ENCODE measurements at places on chromosomes 7 and 10. TPM values are rescaled to one million over a fixed set of nuclear protein-coding genes. Genes with fewer than 3 reads are reported as not detected.

NME8 gene
- total RNA-seq: 1.5 TPM

GRCh38 chr7:44145969-44146911, 5.1 kb upstream of the MYL7 start:
- peak; percentile 29 for DNase-seq

GRCh38 chr10:6563075-6563474, 17.0 kb downstream of the PRKCQ start:
- no peak for DNase-seq

DNA sequence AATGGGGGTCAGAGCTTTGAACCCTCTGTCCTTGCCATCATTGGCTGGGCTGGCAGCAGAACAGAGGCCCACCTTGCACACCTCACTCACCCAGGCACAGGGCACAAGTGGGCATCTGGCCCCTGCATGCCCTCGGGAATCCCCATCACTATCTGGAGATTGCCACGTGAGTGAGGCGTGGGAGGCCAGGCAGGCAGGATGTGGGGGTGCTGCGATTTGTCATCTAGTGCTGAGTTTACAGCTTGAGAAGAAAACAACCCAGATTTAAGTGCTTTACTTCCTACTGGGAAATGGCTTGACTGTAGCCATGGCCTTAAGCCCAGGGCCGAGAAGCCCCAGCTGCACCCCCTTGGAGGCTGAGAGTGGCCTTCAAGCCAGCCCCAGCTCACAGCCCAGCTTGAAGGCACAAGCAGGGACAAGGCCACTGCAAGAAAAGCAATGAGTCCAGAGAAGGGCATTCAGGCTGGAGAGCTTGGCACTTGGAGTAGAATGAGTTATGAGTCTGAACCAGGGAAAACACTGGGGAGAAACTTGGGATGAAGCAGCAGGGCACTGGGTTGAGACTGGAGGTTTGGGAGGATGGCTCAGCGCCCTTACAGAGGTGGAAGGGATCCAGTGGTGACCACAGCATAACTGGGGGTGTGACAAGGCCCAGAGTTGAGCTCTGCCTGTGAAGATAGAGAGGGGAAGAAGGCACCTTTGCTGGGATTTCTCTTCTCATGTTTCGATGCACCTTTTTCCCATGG, 123.0 kb downstream of the CXCL12 start:
- no peak for DNase-seq

GRCh38 chr7:121480058-121480457, 84.0 kb upstream of the FAM3C start:
- DNase-seq: peak; percentile 5

- no peak for DNase-seq
Observed at GRCh38 chr7:75813084-75813483, 522 bp downstream of the CCL24 start.

DNA sequence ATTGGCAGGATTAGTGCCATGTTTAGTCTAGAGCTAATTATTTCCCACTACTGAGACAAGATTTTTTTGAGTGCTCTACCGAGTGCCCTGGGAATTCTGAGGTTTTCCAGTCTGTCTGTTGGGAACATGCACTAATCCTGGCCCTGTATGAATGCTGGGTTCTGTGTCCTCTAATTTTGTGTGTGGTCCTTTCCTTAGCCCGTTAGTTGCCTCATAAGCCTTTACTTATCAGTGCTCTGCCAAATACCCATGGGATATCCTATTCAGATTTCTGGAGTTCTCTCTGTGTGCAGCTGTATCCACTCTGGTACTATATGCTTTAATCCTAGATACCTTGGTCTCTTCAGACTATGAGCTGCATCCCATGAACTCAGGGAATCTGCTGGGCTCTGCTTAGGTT, 13.1 kb downstream of the CSGALNACT2 start:
- DNase-seq: no peak

DNA sequence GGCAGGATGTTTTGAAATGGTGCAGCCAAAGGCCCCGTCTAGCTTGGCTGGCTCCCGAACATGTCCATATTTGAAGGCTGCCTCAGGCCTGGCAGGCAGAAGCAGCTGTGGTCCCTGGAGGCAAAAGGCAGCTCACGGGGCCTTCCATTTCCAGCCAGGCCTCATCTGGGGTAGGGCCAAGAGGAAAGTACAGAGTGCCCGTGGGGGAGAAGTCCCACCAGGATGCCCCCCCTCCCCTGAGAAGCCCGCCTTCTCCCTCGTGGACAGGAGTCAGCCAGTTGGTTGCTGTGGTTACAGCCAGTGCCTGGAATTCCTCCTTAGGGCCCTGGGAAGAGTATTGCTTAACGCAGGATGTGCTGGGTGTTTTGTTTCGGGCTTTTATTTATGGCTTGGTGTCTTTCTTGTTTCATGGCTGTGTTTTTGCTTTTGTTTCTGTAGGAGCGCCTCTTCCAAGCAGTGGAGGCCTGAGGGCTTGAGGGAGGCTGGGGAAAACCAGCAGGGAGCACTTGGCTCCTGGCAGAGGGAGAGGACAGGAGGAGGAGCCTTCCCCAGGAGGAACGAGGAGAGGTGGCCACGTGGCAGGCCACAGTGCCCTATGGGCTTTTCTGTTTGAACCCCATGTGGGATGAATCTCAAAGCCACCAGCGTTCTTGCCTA, 45.4 kb downstream of the CHST3 start:
- DNase-seq: peak; percentile 98

ENTPD1 gene
- total RNA-seq: not detected

- no peak for DNase-seq
Observed at GRCh38 chr10:124717041-124717757, 27.0 kb downstream of the FAM53B start.

DNA sequence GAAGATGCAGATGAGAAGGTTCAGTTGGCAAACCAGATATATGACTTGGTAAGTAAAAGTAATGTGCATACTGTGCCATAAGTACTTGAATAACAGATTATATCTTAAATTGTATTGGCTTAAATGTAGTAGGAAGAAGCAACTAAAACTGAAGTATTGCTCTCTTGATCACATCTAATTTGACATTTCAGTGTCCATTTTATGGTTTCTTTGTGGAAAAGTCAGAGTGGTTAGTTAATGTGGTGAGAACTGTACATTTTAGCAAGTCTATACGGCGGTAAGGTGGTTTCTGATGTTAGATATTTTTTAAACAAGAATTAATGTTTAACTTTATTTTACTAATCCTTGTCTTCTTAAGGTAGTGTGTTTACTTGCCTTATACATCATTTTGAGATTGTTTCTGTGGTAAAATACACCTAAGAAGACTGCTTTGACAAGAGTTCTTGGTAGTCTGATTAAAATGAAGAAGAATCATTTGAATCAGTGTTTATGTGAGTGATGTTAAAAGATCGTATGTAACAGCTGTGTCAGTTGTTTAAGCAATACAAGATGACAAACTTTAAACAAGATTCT, 5.1 kb downstream of the ING3 start:
- no peak for DNase-seq

DNA sequence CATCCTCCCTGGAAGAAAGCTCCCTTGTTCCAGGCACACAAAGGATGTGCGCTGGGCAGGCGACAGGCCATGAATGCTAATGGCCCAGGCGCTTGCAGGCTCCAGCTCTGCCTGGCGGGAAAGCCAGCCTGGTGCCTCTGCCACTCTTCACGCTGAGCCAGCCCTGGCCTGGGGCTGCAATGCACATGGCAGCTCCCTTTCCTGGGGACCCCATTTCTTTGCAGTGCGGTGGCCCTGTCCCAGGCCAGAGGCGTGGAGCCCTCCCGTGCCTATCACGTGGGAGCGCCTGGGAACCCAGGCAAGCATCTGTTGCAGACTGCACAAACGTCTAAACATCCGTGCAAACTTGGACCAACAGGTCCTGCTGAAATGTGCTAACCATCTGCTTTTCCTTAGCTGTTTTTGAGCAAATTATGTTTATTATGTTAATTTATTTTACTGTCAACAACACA, 152.1 kb upstream of the LYZL2 start:
- no peak for DNase-seq

HMX2 gene
- not detected for total RNA-seq

All from MCF 10A (cell line).